ENCODE measurements at places on chromosomes 12 and 14. TPM values are rescaled to one million over a fixed set of nuclear protein-coding genes. Genes with fewer than 3 reads are reported as not detected.

- no peak for DNase-seq
These were observed 1268.2 kb upstream of the TMEM132C start for GRCh38 chr12:126998747-126999285.

DNA sequence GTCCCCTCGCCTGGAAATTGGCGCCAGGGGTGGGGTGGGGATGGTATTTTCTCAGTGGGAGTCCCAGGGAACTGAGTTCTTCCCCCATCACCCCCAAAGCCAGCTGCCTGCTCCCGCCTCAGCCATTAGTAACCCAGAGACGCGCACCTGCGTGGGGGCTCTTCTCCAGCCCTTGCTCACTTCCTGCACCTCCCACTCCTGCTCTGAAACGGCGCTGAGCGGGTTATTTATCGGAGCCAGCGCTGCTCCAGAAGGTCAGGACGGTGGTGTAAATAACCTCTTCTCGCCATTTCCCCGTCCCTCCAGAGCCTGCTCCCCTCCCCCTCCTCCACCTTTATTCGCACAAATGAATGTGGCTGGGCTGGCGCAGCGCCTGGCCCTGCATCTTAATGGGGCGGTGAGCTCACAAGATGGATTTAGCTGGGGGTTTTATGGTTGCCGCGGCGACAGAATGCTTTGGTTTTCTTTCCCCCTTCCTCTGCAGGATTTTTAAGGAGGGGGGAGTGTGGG, 12.2 kb downstream of the GPR84 start:
- DNase-seq = no peak

- DNase-seq = no peak
These were observed 93.7 kb upstream of the LHX5 start for GRCh38 chr12:113565368-113565767.

GRCh38 chr12:72144553-72144952, 127.6 kb upstream of the TRHDE start:
- DNase-seq = no peak

The COCH gene
- total RNA-seq = 24.4 TPM

DNA sequence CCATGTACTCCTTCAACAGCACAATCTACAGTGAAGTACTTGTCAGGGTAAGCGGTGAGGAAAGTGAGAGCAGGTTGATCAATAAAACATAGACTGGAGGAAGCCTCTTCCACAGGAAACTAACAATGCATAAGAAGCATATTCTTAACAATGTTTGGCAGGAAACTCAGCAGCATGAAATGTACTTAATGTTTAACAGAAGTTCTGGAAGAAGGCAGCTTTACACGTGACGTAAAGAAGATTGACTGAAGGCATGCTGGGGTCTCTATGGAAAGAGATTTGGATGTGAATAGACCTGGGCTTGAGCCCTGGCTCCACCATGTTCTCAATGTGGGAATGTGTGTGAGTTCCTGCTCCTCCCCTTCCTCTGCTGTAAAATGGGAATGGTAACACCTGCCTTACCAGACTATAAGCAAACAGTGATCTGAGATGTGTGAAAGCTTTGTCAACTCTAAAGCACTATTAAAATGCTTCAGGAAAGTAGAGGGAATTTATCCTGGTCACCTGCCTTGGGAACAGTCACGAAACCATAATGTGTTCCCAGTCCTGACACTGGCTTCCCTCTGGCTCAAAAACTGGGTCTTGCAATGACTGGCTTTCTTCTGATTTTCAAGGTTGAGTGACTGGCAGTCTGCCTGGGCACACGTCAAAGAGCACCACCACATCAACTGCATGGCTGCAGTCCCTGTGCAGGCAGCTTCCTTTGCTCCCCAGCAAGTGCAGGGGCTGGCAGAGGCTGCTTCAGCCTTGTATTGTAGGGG, 384.6 kb downstream of the APAF1 start:
- no peak for DNase-seq

DNA sequence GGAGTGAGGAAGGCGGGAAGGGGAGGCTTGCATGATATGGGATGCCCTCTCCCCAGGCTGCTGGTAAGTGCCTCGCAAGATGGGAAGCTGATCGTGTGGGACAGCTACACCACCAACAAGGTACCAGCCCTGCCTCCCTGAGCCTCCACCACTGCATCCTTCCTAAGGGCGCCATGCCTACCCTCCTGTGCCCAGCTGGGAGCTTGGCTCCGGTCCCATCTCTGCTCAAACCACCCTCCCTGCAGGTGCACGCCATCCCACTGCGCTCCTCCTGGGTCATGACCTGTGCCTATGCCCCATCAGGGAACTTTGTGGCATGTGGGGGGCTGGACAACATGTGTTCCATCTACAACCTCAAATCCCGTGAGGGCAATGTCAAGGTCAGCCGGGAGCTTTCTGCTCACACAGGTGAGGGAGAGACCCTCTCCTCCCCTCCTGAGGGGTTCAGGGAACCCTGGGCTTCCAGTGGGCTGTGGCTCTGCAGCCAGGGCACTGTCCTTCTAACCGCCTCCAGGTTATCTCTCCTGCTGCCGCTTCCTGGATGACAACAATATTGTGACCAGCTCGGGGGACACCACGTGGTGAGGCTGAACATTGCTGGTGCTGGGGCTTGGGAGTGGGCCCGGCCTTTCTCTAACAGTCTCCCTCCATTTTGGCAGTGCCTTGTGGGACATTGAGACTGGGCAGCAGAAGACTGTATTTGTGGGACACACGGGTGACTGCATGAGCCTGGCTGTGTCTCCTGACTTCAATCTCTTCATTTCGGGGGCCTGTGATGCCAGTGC, 2.6 kb downstream of the GNB3 start:
- no peak for DNase-seq

The PNN gene
- total RNA-seq = 131 TPM

DNA sequence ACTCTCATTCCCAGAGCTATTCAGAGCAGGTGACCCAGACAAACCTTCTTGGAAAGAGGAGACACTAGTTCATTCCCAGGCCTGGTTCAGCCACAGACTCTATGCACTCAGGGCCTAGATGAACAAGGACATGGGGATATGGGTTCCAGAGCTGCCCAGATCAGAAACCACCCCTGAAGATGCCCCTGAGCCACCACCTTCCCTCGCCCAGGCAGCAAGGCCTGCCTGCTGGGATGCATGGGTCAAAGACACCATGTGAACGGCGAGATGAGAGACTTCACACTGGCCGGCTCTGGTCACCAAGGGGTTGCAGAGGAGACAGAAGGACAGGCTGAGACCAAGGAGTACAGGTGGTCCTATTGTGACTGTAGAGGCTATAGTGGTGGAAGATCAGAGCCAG, 4.1 kb downstream of the SERPINA12 start:
- DNase-seq = no peak

The CACNA2D4 gene
- 7.4 TPM for total RNA-seq

The RNF212B gene
- total RNA-seq = not detected

The CLEC2D gene
- total RNA-seq = 426 TPM

GRCh38 chr14:105474483-105475268, at the start of gene CRIP2:
Gene CRIP2, plus strand, starts transcription at chr14:105474821. Its CDS starts 42 bp downstream, at chr14:105474863.
- DNase-seq = no peak

The KRT79 gene
- not detected for total RNA-seq

The CRY1 gene
- total RNA-seq = 10.4 TPM

DNA sequence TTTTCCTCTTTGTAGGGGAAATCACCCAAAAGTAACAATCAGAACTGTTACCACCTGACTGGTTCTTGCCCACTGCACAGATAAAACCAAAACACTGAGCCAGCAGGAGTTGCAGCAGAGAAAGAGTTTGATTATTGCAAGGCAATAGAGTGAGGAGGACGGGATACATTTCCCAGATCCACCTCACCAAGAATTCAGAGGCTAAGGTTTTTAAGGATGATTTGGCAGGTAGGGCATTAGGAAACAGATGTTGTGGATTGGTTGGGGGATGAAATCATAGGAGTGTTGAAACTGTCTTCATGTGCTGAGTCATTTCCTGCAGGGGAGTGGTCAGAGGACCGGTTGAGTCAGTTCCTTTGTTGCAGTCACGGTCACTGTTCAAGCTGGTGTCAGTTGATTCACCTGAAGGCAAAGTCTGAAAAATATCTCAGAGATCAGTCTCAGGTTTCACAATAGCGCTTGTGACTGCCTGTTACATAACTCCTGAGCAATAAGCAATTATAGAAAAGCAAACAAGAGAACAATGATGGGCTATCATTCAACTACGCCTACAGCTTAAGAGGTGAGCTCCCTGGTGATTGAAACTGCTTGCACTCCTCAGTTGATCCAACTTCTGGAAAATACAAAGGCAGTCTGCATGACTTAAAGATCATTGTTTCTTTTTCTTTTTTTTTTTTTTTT, 20.3 kb upstream of the AMN1 start:
- peak; percentile 67 for DNase-seq

DNA sequence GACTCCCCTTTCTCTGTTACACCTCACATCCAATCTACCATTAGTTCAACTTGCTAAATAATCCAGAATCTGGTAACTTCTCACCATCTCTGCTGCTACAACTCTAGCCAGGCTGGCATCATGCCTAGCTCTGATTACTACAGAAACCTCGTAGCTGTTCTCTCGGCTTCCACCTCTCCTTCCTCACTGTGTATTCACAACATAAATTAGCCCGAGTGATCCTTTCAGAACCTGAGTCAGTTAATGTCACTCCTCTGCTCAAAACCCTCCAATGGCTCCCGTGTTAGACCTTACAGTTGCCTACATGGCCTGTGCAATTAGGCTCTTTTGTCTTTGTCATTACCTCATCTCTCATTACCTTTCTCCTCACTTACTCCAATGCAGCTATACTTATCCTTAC, 139.4 kb downstream of the PDE3A start:
- DNase-seq = no peak

DNA sequence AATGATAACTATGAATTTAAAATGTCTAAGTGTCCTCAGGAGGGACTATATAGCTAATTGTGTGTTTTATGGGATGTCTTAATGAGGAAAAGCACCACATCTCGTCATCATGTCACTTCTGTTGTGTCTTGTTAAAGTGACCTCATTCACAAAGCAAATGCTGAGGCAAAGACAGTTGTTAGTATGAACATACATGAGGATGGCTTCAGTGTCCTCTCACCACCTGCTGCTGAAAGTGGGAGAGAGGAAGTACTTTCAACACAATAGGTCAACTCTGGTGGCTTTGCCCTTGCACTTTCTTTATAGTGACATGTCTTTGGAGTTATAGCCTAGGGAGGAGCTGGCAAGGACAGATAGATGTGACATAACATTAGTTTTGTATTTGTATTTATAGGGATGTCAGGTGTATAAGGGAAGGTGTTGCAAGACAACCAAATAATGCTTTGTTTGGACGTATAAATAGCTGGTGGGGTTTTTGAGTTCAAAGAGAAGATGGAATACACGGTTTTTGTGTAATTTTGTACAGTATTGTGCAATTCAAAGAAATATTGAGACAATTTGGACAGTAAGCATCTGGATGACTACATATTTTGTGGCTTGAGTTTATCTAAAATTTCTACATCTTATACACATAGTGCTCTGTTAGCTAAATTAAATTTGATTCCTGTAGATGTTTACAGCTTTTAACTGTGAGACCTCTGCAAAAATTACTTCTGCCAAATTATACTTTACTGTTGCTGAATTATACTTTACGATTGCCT, 131.7 kb upstream of the ATP2B1 start:
- no peak for DNase-seq

GRCh38 chr12:20507056-20507455, 138.7 kb downstream of the PDE3A start:
- no peak for DNase-seq

The BCL11B gene
- 0.42 TPM for total RNA-seq

DNA sequence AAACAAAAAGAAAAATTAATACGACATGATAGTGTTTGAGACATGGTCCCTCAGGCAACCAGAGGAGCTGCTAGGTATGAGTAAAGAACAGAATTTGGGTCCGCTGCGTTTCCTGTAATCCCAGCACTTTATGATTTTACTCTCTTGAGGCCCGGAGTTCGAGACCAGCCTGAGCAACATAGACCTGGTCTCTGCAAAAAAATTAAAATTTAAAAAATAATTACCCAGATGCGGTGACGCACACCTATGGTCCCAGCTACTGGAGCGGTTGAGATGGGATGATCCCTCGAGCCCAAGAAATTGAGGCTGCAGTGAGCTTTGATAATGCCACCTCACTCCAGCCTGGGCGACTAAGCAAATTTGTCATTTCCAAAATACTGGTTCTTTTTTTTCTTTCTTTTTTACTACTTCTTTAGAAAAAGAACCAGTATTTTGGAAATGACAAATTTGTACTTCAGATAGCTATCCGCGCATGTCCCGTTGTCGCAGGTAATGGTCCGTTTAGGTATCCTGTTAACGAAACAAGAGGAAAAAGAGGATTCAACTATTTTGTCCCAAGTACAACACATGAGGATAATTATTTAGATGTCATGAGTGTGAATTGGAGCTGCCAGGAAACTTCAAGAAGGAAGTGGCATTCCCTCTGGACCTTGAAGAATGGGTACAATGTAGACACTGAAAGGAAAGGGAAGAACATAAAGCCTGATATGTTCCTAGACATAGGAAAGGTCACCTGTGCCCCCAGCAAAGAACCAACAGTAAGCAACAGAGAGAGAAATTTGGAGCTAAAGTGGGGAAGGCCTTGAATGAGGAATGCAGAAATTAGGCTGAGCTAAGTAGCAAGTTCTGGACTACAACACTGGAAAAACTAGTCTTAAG, 1.2 kb upstream of the HECTD1 start:
- no peak for DNase-seq

The RDH16 gene
- total RNA-seq = 2.4 TPM

The HOXC5 gene
- total RNA-seq = not detected

- no peak for DNase-seq
These were observed 19.9 kb downstream of the COL2A1 start for GRCh38 chr12:47984331-47984801.

DNA sequence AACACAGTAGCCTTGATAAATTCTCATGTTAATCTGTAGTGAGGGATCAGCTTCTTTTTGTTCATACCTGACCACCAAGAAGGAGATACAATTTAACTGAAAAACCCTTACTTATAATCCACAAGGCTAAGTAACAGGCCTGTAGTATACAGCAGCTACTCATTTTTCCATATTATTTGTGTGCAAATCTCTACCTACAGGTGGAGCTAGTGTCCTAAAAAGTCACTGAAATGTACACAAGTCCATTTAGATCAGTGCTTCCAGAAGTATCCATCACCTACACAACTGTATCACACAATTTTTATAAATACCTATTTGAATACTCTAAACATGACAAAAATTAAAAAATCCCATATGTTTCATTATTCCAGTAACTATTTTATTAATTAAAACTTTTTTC, 173.2 kb downstream of the SLC35F4 start:
- no peak for DNase-seq

GRCh38 chr12:1890810-1891209, 27.6 kb downstream of the CACNA2D4 start:
- DNase-seq = no peak

The RABGGTA gene
- 57.9 TPM for total RNA-seq

- DNase-seq = no peak
These were observed 9.3 kb upstream of the DLK1 start for GRCh38 chr14:100717386-100717785.

GRCh38 chr12:116360579-116361413, 83.3 kb upstream of the MED13L start:
- DNase-seq = peak; percentile 34

DNA sequence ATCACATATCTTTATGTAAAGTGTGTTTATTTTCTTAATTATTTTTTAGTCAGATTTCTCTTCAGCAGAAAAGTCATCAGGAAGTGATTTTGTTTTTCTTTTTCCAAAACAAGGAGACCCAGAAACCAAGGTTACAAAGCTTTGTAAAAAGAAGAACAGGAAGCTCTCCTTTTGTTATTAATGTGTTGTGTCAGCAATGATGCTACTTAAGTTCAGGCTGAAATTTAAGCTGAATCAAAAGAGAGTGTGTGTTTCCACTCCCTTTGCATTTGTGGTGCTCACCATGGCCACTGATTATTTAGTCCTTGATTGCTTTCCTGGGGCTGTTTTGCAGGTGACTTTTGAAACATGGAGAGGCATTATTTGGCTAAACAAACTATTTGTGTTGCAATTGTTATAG, 155.3 kb upstream of the ATP2B1 start:
- no peak for DNase-seq

The VIPAS39 gene
- total RNA-seq = 25.9 TPM

The CYP27B1 gene
- total RNA-seq = 0.79 TPM
